CD8-positive, alpha-beta memory T cell (primary cell): ENCODE measurements at places on chromosomes 11 and 22. TPM values are rescaled to one million over a fixed set of nuclear protein-coding genes. Genes with fewer than 3 reads are reported as not detected.

GRCh38 chr11:33168709-33169200 is 7.5 kb upstream of the CSTF3 start:
- no peaks in the 10 kb centered on the region for H3K36me3 ChIP-seq
- H3K4me1 ChIP-seq, result no peaks in the 10 kb centered on the region
- no peaks in the 10 kb centered on the region for H3K27me3 ChIP-seq
- no peak overlapping the region for H3K27ac ChIP-seq

- no peak overlapping the region for H3K4me3 ChIP-seq
- DNase-seq, result no peak
- H3K4me1 ChIP-seq, result peaks cover 31% of the 10 kb centered on the region
- H3K27ac ChIP-seq, result no peak overlapping the region
- no peaks in the 10 kb centered on the region for H3K27me3 ChIP-seq
Measured at GRCh38 chr11:14081581-14082231, 119.2 kb downstream of the SPON1 start.

DNA sequence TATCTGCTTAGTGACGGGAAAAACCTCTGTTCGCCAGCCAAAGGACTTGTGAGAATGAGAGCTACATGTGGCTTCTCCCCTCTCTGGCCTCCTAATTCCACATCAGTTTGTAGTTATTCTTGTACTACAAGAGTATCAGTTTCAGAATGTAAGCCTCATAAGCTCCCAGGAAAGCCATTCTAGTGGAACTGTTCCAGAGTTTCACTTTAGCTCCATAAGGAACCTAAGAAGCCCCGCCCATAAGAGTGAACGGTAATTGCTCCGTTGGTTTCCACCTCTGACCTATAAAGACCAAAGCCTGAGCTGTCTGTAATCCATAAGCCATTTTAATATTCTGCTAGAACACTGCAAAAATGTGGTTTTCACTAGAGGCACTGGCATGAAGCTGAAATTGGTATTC is 53.0 kb downstream of the SIK3 start:
- H3K36me3 ChIP-seq, result no peaks in the 10 kb centered on the region
- no peak overlapping the region for H3K4me3 ChIP-seq

GRCh38 chr11:99432677-99433076 is 411.9 kb downstream of the CNTN5 start:
- no peak for DNase-seq
- H3K4me1 ChIP-seq, result no peaks in the 10 kb centered on the region
- no peak overlapping the region for H3K4me3 ChIP-seq
- no peaks in the 10 kb centered on the region for H3K36me3 ChIP-seq
- H3K27ac ChIP-seq, result no peak overlapping the region

DNA sequence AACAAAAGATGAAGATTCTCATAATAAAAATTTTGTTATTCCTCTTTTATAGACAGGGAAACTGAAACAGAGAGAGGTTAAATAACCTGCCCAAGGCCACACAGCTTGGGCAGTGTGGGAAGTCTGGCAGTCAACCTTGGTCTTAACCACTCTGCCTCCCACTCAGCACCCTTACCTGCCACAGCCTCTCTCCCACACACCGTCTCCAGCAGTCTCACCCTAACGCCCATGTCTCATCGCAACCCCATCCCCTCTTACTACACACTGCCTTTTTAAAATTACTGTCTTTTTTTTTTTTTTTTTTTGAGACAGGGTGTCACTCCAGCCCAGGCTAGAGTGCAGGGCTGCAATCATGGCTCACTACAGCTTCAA is 25.0 kb downstream of the ARRB1 start:
- H3K27ac ChIP-seq, result no peak overlapping the region
- DNase-seq, result no peak
- no peaks in the 10 kb centered on the region for H3K36me3 ChIP-seq
- no peak overlapping the region for H3K4me3 ChIP-seq
- H3K27me3 ChIP-seq, result no peaks in the 10 kb centered on the region
- H3K4me1 ChIP-seq, result peaks cover 47% of the 10 kb centered on the region

DNA sequence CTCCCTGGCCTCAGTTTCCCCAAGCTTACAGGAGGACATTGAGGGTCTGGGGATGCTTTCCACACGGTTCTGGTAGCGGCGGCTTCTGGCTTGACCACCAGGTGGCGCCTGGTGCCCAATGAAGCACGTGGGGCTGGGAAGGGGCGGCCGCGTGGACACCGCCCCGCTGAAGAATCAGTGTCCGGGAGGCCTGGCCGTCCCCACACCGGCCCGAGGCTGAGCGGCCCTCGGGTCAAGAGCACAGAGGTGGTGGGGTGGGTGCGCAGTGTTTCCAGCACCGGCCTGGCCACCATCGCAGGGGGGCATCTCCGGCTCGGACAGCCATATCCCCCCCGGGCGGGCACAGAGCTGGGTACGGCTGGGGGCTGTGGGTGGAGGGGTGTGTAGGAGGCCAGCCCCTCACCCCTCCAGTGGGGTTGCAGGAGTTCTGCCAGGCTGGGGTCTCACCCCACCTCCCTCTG is 27.8 kb upstream of the PPARA start:
- no peaks in the 10 kb centered on the region for H3K4me1 ChIP-seq
- H3K36me3 ChIP-seq, result no peaks in the 10 kb centered on the region

The SCGB2A2 gene
- total RNA-seq, result not detected

The YAP1 gene
- total RNA-seq, result 0.42 TPM

The SAA2 gene
- total RNA-seq, result not detected
